ENCODE measurements at places on chromosomes 6 and 20.
A peak's percentile ranks its signal among the peaks of the same experiment; 100 is the strongest.

DNA sequence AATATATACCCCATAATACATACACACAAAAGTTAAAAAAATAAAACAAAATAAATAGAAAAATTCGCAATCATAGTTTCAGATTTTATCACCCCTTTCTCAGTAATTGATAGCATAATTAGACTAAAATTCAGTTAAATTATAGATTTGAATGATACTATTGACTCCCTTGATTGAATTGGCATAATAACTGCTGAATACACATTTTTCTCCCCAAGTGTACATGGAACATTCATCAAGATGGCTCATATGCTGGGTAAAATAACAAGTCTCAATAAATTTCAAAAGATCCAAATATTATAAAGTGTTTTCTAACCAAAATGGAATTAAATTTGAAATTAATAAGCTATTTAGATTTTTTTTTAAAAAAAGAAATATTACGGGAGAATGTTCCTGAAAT lies 616.1 kb downstream of the MAFB start:
- DNase-seq, result no peak

DNA sequence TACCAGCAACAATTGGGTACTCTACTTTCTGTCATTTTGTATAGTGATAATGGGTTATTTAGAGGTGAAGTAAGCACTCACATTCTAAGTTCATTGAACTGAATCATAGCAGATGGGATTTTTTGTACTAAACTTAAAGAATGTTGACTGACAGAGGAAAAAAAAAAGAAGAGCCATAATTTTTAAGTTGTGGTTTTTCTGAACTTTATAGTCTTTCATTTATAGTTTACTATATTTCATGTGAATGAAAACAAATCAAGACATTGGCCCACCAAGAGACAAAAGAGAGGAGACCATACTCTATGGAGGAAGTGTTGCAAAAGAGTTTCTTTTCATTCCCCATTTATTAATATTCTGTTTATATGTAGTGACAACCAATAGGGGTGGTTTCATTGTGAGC lies 685.7 kb downstream of the BCKDHB start:
- no peak for DNase-seq

DNA sequence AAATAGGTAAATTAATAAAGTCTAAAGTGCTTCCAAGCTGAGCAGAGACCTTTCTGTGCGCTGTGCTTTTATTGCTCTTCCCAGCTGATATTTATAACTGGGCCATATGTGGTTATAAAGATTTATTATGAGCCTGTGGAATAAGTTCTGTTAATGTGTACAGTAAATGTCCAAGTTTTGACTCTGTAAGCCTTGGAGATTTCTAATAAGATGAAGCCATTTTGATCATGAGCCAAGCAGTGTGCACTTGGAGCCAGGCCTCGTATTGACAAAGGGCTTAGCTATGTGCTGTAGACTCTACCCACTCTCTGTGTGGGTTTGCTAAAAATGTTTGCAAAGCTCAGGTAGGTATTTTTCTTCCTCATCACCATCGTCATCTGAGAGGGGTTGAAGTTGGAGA lies 361.1 kb downstream of the FOXA2 start:
- DNase-seq, result no peak

DNA sequence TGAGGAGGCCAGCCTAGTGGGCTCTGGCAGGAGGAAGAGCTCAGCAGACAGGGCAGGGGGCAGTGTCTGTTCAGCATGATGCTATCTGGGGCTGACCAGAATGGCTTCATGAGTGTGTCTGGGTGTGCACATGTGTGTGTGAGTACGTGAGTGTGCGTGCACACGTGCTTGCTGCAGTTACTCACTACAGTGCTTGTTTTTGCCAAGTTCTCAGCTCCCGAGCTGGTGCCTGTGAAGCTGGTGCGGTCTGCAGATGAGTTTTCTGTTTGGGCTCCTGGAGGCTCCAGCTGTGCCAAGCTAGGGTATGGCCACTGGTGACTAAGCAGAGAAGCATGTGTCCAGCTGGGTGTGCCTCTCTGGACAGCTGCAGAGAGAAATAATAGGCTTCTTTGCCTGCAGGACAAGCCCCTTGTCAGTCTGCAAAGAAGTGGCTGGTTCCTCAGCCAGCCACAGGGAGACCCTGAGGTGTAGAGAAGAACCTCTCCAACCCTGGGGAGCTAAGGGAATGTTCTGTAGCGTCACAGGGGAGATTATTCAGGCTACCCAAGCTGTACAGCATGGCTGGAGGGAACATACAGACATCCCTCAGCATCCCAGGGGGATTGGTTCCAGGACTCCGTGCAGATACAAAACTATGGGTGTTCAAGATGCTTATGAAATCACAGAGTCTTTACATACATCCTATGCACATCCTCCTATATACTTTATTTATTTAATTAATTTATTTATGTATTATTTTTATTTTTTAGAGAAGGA lies 40.2 kb upstream of the FAM50B start:
- DNase-seq, result no peak

GRCh38 chr20:16390991-16391390 lies 182.3 kb downstream of the KIF16B start:
- DNase-seq, result no peak

DNA sequence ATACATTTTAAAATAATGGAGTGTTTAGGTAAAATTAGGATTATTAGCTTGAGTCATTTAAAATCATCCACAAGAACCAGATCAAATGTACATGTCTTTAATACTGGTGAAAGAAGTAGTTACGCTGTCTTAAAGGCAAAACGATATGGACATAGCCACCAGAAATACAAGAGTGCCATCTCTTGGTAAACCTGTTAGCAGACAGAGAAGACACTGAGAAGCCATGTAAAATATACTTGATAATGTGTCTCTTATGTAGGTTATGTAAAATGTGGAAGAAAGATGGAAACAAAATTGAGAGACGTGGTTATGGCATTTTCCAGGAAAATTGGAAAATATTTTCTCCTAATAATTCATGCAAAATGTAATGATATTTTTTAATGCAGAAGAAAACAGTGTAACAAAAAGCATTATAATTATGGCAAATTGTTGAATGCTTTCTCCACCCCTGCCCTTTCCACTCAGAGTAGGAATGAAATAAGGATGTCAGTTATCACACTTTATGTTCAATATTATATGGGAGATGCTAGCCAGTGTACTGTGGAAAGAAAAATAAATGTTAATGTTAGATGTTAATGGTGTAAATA lies 12.2 kb upstream of the SLC17A2 start:
- no peak for DNase-seq

GRCh38 chr6:3423439-3424184 lies 33.2 kb downstream of the SLC22A23 start:
- DNase-seq, result no peak

DNA sequence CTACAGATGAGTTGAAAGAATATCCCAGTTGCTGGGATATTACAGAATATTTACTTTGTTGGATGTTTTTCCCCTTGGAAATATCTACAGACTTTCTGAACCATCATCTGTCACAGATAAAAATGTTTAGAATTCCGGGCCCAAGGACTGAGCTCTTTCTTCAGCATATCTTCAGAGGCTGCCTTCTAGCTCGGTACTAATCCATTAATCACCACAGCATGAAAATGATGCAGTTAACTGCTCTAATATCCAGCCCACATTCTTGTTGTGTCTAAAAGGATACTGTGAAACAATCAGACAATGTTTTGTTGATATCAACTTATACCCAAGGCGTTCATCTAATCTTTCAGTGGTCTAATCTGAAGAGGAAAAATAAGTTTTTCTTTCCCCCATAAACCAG lies 247.4 kb downstream of the TBC1D32 start:
- no peak for DNase-seq

DNA sequence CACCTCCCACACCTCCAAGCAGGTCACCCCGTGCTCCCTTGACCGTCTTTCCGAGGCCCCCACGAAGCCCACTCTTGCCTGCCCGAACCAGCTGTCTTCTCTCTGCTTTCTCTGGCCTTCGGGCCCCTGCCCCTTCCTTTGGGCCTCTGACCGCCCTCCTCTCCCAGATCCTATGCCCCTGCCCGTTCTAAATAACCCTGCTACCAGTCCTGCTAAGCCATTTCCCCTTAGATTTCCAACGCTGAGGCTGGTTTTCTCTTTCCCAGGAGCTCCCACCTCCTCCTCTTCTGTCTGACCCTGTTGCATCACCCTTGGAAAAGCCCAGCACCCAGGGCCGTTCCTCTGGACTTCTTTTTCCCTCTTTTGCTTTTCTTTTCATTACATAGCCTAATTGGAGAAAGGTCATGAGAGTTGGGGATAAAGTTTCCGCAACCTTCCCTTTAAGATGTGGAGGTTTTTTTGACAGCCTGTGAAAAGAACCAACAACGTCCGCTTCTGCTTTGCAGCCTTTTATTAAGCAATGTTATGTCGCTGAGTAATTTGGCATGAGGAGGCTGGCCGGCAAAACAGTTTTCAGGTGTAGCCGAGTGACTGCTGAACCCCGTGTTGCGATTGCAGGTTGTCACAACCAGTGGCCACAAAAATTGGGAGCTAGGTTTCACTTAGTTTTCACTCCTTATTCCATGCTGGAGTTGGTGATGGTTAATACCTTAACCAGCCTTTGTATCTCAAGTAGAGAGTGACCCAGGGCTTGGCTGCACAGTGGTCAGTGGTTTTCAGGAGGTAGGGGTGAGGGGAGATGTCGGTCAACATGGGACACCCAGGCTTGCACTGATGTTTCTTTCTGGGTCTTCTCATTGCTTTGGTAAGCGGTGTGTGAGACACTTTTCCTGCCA lies 970 bp downstream of the BLTP3A start:
- DNase-seq, result peak; percentile 20

DNA sequence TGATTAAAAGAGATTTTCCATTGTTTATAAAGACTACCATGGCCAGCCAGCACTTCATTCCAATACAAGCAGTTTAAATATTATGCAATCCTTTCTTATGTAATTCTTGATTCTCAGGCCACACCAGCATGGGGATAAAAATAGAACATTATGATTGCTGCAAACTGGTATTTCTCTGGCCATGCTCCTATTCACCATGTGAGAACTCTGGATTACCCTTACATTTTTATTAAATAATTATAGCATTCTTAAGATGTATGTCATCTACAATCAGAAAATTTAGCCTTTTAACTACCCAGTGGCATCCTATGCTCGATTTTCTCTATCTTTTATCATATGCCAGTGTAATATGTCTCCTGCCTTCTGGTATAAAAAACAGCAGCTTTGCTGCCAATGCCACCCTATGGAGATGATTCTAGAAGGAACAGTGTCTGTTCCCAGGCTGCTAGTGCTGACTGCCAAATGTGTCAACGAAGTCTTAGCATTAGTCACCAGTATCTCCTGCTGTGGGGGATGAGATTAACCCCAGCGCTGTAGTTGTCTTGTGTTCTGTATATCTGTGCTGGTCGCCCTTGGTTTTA lies 501.4 kb downstream of the BCKDHB start:
- peak; percentile 57 for DNase-seq

GRCh38 chr6:139349464-139350020 lies 24.9 kb downstream of the CITED2 start:
- peak; percentile 87 for DNase-seq

DNA sequence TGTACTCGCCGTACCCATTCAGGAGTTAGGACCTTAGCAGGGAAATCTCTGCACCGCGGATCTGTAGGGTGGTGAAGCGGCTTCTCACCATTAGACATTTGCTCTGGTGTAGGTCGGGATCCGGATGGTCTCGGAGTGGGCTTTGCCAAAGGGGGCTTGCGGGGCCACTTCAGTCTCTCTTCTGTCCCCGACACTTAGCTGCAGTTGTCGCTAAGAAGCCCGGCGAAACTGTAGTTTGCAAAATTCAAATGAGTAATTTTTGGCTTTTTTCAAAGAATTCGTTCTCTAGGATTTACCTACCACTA lies 433 bp downstream of the QRSL1 start:
- DNase-seq, result no peak

GRCh38 chr6:130520221-130520620 lies 154.4 kb downstream of the TMEM200A start:
- no peak for DNase-seq

DNA sequence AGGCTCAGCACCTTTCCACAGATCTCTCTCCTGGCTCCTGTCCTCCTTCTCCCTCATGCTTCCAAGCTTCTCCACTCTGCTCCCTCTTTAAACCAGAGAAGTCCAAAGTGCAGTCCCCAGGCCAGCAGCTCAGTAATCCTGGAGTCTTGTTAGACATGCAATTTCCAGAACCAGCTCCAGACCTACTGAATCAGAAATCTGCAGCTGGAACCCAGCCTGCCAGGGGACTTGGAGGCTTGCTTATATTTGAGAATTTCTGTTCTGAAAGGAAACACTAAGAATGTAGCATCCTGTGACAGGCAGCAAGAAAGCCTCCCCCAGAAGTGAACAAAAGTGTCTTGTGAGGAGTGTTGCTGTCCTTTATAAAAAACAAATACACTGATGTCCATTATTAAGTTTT lies 438.1 kb downstream of the BCKDHB start:
- DNase-seq, result no peak

DNA sequence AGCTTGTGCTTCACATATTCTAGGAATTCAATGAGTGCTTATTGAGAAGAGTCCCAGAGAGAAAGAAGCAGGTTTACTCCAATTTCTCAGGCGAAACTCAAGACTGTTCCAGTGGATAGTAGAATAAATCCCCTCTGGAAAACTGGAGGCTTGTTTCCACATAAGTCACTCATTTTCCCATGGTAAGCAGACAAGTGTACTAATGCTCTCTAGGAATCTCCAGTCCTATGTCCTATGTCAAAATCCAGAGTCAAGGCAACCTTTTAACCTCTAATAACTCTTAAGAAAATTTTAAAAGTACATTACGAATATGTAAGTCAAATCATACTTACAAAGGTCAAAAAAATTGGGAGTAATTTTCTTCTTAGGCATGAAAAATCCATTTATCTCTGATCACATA lies 35.2 kb downstream of the SMLR1 start:
- no peak for DNase-seq

GRCh38 chr6:112786801-112787200 lies 439.7 kb downstream of the RFPL4B start:
- no peak for DNase-seq

GRCh38 chr6:89085409-89086205 lies 5.1 kb downstream of the PNRC1 start:
- no peak for DNase-seq

DNA sequence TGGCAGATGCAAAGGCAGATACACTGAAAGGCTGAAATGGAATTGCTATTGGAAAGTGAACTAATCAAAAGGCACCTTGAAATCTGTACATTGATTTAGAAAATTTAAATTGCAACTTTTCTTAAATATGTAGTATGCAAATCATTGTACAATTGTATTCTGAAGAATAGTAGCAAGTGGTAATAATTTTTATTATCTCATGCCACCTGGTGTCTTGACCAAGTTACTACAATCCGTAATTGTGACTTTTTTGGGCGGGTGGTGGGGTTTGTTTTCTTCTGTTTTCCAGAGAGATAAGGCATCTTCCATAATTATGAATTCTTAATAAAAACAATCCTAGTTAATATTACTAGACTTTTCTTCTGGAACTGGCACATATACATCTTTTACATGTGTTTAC lies 12.5 kb upstream of the BCKDHB start:
- no peak for DNase-seq
